ENCODE measurements at places on chromosomes 2 and 18.

GRCh38 chr2:239934571-239935171, 90.5 kb downstream of the NDUFA10 start:
- peak; percentile 42 for DNase-seq

DNA sequence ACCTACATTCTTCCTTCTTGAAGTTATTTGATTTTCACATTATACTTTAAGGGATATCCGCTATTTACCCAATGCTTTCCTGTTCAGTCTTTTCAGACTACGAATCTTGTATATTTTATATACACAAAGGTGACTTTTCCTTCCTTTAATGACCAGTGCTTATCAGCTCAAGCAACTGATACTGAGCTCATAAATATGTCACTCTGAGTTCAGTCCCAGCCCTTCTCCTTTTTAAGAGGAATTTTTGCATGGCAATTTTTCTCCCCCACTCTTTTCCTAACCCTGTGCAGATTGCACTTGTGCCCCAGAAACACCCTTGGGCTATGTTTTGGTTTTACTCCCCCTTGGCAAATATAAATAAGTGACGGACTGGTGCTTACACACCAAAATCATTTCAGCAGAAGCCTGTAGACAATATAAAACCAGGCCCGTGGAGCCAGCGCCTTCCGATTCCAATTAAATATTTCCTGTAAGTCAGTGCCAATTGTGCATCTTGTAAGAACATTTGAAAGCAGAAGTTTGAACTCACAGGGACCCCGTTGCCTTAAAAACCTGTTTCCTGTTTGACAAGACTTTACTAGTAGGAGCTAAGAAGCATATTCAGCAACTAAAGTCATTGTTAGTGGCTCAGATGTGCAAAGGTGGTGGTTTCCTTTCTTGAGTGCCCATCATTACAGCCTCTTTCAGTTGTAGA, 66.3 kb upstream of the GATA6 start:
- peak; percentile 96 for DNase-seq

DNA sequence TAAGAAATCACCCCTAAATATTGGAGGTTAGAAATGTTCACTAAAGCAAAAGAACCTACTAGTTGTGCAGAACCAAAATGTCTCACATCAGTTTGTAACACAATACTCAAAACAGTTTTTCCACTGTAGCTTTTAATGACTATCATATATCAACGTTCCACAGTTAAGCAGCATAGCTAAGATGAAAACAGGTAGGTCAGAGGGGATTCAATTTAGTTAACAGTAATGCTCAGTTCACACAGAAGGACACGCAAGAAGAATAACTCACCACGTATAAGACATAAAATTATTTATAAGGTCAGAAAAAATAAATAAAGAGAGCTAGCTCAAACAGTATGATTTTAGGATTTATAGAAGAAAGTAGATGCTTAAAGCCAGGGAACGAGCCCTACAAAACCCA, 118.9 kb upstream of the CCDC150 start:
- DNase-seq = no peak

DNA sequence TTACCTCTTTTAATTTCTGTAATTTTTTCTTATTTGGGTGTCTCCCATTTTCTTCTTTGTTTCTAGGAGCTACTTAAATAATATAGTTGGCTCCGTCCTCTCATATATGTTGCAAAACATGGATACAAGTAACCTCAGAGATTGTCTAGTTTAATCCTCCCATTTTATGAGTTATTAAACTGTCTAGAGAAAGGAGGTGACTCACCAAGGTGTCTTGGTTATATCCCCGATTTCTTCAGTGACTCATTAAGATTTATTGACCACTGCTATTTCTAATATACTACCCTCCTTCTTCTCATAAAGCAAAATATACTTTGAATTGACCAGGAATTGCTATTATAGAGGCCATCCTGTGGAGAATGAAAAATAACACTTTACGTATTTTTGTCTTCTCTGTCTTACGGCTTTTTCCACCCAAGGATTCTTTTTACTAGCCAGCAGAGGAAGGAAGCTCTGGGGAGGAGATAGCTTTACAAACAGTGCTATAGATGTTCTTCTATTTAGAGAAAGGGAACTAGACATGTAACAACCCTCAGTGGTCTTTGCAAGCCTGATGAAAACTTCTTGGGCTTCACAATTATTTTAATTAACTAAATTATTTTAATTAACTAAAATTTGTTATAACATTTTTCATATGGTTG, 300.4 kb upstream of the TNP1 start:
- peak; percentile 58 for DNase-seq

GRCh38 chr2:190334479-190335224, 8.7 kb upstream of the INPP1 start:
- no peak for DNase-seq

Measured in Kasumi-1 (cell line).